ENCODE measurements at places on chromosomes 4 and X.

GRCh38 chr4:168551211-168551610 lies 54.4 kb downstream of the PALLD start:
- DNase-seq = no peak

- DNase-seq = no peak
Measured at GRCh38 chr4:109266891-109267290, 35.6 kb downstream of the COL25A1 start.

GRCh38 chr4:120066517-120067340 lies at the start of gene MAD2L1:
Gene MAD2L1 (minus strand): TSS chr4:120066848. CDS start chr4:120066734, 114 bp downstream.
- DNase-seq = peak; percentile 98

DNA sequence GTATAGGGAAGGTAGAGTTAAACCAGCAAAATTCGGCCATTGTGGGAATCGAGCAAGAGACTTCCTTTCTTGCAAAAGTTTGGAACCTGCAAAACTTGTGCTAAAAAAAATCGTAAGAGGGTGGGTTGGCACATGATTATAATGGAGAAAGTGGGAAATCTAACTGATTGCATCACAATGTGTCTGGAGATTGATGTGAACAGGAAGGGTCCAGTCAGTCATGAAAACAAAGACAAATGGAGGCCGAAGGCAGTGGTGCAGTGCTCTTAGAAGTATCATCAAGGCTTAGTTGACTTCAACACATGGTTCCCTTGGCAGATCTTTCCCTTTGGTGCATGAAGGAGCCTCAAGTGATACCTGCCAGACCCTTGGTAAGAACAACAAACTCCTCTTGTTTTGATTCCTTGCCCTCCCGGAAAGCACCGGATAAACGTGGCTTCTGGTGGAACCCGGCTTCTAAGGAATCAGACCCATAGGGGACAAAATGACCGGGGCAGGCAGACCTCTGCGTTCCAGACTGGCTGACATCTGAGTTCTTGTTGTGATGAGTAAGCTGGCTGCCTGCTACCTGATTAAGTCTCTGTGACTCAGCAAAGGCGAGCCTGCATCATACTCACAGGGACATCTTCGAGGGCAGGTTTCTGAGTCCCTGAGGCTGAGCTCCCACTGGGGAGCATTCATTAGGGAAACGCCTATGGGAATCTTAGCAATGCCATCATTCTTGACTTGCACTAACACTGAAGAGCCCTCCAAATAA lies 87.7 kb upstream of the MAP3K15 start:
- no peak for DNase-seq

DNA sequence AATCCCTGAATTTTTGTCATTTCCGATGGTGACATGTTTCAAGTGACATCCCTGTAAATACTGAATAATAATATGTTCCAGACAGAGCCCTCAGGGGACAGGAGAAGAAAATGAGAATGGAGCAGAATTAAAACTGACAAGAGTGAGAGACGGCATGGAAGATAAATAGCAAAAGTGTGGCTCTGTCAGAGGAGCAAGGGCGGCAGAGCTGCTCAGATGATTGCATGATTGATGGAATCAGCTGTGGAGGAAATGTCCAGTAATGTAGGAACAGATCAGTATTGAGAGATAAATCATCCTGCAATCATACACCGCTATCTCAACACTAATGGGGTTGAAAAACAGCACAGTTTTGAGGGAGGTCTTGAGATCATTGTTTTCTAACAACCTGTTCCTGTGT lies 350.3 kb downstream of the STIM2 start:
- no peak for DNase-seq

- no peak for DNase-seq
Measured at GRCh38 chr4:19832411-19832810, 419.3 kb upstream of the SLIT2 start.

DNA sequence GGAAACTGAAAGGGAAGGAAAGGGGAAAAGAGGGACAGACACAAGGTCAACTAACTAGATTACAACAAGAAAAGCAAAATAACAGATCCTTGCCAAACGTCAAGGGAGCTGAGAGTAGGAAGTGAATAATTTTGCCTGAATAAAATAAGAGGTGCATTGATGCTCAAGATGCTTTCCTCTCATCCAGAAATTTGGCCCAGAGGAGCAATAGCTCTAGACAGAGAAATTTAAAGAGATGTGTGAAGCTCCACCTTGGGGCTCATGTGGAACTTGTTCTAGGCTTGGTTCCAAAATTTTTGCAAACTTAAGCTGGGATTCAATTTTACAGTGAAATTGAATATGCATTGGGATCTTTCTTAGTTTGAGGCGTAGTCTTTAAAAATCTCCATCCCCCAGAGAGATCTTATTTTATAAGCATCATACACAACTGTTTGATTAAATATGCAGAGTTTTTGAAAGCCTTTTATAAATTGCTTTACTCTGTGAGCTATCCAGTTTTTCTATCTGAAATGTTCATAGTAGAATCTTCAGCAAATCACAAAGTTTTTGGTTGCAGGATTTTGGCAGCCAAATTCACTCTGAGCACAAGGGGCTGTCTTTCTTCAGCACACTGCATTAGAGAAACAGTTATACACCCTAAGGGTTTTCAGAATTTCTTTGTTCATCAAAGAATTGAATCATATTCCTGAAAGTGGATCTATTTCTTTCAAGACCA lies 1159.5 kb downstream of the ADGRL3 start:
- DNase-seq = no peak

GRCh38 chr4:152956650-152957436 lies 20.7 kb downstream of the FHDC1 start:
- DNase-seq = no peak

- no peak for DNase-seq
Measured at GRCh38 chr4:99815597-99816011, 1.0 kb upstream of the DAPP1 start.

- DNase-seq = no peak
Measured at GRCh38 chr4:20809812-20810211, 109.6 kb downstream of the PACRGL start.

- DNase-seq = no peak
Measured at GRCh38 chr4:37951461-37952352, 8.5 kb upstream of the PTTG2 start.

GRCh38 chrX:79065696-79066095 lies 78.8 kb upstream of the GPR174 start:
- no peak for DNase-seq

- DNase-seq = no peak
Measured at GRCh38 chr4:184845367-184846021, 19.7 kb upstream of the ACSL1 start.

- no peak for DNase-seq
Measured at GRCh38 chr4:37431417-37431743, 186.8 kb downstream of the NWD2 start.

DNA sequence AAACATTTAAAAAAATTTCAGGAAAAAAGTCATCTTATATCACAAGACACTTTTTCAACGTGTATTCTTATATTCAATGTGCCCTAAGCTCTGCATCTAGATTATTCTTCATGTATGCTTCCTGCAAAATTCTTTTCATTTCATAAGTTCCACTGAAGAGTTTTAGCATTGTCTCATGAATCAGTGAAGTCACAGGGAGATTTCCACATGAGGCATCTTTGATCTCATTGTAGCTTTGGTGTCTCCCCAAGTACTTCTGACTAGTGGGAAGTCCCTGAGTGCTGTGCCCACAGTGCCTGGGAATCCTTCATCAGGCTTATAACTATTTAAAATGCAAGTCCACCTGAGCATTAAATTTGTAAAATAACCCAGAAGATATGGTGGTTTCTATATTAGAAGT lies 123.8 kb downstream of the MAD2L1 start:
- DNase-seq = no peak

- no peak for DNase-seq
Measured at GRCh38 chr4:46179356-46179755, 55.5 kb upstream of the GABRG1 start.

DNA sequence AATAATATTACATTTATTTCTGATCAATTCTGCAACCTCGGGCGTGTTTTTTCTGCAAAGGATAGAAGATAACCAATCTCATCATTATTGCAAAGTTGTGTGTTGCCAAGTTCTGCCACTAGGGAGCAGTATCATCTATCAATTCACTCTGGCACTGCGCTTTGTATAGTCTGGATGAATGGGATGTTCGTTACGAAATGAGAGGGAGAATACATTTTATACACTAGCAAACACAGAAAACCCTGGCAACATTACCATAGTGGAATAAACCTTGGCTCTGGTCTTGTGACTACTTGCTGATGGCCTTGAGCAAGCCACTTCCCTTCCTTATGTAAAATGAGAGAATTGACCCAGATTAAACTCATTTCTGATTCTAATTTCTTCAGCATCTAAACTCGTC lies 97.5 kb upstream of the ZNF518B start:
- DNase-seq = peak; percentile 50

GRCh38 chrX:119942831-119943184 lies 743 bp downstream of the NKAP start:
- no peak for DNase-seq

DNA sequence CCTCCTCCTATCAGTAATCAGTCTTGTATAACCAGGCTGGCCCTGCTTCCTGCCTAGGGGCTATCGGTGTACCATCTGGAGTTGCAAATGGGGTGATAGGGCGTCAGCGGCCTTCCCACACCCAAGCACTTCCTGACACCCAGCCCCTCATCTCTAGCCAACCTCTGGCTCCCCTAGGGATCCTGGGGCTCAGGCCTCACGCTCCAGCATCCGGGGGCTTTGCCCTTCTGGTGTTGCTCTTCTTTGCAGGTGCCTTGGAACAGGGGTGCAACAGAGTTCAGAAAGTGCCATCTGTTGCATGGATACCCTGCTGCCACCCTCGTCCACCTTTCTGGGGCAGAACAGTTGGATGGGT lies 4.1 kb downstream of the IL9R start:
- DNase-seq = no peak
